Activated naive CD4-positive, alpha-beta T cell treated with anti-CD3 and anti-CD28 coated beads, Interleukin-2, amount 10 ng/mL, durations not matched to agents 5 hours and 36 hours (primary cell): ENCODE measurements at places on chromosomes 1 and 21. TPM values are rescaled to one million over a fixed set of nuclear protein-coding genes. Genes with fewer than 3 reads are reported as not detected.

MLLT11 gene
- 4.1 TPM for total RNA-seq

F3 gene
- total RNA-seq: not detected

EPHX1 gene
- 1.8 TPM for total RNA-seq

AADACL3 gene
- not detected for total RNA-seq

LEFTY1 gene
- total RNA-seq: 0.19 TPM

ETV3L gene
- not detected for total RNA-seq

CAPN8 gene
- total RNA-seq: not detected

HSF2BP gene
- total RNA-seq: 0.30 TPM

RSPO1 gene
- total RNA-seq: not detected

HRNR gene
- total RNA-seq: not detected

ZFP69 gene
- total RNA-seq: 3.6 TPM

MIXL1 gene
- not detected for total RNA-seq

OR2L8 gene
- not detected for total RNA-seq

FAM177B gene
- not detected for total RNA-seq
